ENCODE measurements at places on chromosomes 5 and 9.

- DNase-seq, result no peak
Measured at GRCh38 chr5:62607615-62608014, 29.0 kb downstream of the LRRC70 start.

DNA sequence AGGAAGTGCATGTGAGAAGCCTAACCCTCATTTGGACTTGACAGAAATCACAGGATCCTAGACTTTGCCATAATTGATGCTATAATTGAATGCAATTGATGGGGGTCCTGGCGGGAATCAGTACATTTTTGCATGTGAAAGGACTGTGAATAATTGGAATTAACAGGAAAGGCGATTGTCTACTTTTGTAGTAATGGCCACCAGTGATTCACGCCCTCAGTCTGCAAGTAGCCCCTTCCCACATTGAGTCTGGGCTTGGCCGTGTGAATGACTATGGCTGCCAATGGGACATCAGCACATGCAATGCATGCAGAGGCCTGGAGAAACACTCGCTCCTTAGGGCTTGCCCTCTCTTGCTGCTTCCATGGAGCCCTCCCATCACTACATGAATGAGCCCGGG, 107.8 kb upstream of the OSMR start:
- no peak for DNase-seq

DNA sequence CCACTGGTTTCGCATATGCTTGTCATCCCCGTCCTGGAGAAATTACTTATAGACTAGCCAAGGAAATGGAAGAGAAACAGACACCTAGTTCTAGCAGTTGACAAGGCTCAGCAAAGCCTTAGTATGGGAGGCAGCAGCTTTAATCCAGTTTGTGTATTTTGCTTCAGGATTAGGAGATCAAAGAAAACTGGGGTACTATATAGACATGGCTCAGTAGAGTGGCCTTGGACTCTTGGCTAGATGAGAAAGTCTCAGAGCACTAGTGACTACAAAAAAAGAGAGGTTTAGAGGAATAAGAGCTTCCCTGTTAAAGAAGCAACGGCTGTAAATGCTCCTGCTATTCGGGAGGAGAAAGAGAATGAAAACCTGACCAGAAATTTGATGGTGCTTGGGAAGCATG, 349.1 kb downstream of the CTNND2 start:
- DNase-seq, result no peak

DNA sequence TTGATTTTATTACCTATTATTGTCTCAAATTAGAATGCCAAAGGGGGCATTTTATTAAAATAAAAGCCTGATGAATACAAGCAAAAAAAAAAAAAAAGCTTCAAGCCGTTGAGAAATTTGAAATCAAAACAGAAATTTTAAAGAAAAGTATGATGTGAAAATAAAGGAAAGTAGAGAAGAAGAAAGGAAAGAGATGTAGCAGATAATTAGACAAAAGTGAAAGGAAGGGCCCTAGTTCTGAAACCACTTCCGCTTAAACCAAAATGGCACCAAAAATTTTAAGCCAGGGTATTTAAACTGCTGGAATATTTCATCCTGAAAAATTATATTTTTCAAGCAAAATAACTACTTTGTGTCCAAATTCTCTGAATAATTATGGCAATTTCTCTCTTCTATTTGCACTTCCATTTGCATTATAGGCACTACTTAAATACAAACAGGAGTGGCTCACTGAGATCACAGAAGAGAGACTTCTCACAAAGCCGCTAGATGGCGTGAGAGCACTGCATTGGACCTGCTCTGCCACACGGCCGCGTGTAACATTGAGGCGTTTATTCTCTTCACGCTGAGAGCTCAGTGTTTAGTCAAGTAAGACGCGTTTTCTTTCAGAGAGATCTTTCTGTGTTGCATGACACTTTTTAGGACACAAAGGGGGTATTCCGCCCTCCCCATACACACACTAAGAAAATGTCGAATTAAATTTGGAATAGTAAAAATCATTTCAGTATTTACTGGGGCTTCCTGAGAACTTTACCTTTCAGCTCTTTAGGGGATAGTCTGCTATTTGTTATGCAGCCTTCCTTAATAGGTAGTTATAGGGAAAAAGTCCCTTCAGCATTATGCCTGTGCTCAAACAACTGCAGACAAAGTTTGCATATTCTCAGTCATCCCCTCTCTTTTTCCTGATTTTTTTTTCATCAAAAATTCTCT, 368.4 kb upstream of the CCNH start:
- DNase-seq, result peak; percentile 73

DNA sequence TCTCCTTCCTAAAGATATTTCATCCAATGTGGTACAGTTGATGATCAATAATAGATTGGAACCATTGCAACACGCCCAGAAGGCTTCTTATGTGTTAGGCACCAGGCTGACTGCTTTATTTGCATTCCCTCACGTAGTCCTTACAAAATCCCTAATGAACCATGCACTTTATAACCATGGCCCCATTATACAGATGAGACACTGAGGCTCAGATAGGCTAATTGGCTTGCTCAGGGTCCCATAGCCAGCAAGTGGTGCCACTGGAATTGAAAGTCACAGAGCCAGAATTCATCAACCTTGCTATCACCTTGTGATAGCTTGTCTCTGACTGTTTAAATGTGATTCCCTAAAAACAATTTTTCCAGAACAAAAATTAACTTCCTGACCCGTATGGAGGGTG, 27.8 kb upstream of the RAI14 start:
- no peak for DNase-seq

Data from activated CD4-positive, alpha-beta T cell treated with anti-CD3 and anti-CD28 coated beads for 4 hours (primary cell).